ENCODE measurements at places on chromosomes 3 and 15.

- no peak for DNase-seq
These were observed 228.0 kb downstream of the XXYLT1 start for GRCh38 chr3:195042743-195043606.

DNA sequence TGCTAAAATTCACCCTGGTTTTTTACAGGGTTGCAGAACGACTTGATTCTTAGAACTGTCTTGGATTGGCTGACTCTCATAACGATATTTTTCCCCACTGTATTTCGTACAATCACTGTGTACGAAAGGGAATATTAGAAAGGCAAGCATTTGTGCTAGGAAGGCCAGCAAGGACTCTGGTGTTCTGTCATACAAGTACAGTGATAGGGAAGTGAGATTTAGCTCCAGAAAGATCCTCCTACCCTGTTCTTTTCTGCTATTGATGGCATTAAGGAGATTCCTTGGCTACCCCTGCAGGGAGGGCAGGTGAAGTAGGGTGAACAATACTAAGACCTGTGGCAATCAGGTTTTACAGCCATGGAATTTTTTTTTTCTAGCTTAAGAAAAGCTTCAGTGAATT, 53.8 kb upstream of the SCAANT1 start:
- DNase-seq: no peak

DNA sequence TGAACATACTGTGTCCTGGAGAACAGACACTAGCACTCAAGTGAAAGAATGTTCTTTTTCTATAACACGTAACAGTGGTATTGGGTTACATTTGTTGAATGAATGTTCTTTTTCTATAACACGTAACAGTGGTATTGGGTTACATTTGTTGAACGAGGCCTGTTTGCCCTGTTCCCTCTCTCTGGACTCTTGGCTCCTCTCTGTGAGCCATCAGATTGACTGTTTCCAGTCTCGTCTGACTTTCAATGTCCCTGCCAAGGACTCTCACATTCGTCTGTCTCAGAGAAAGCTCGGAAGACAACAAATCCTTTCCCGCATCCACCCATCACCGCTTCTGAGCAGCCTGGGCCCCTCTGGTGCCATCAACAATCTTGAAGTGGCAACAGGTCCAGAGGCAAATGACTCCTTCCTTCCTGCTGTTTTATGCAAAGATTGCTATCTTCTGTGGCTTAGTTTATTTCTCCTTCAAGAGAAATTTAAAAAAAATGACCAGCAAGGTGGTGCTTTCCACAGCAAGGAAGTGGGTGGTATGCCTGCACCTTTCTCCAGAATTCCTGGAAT, 8.0 kb downstream of the TMEM45A start:
- no peak for DNase-seq

- no peak for DNase-seq
These were observed 20.9 kb downstream of the MRAS start for GRCh38 chr3:138369151-138369900.

- no peak for DNase-seq
These were observed 36.0 kb downstream of the PDIA5 start for GRCh38 chr3:123102826-123103225.

GRCh38 chr15:73763931-73764330, 10.8 kb upstream of the INSYN1 start:
- DNase-seq: no peak

- DNase-seq: peak; percentile 43
These were observed 121.0 kb downstream of the TFDP2 start for GRCh38 chr3:142028243-142028777.

GRCh38 chr3:197793247-197793646, 2.2 kb downstream of the LRCH3 start:
- DNase-seq: peak; percentile 84

- DNase-seq: no peak
These were observed 46.5 kb upstream of the LIMD1 start for GRCh38 chr3:45547764-45548680.

DNA sequence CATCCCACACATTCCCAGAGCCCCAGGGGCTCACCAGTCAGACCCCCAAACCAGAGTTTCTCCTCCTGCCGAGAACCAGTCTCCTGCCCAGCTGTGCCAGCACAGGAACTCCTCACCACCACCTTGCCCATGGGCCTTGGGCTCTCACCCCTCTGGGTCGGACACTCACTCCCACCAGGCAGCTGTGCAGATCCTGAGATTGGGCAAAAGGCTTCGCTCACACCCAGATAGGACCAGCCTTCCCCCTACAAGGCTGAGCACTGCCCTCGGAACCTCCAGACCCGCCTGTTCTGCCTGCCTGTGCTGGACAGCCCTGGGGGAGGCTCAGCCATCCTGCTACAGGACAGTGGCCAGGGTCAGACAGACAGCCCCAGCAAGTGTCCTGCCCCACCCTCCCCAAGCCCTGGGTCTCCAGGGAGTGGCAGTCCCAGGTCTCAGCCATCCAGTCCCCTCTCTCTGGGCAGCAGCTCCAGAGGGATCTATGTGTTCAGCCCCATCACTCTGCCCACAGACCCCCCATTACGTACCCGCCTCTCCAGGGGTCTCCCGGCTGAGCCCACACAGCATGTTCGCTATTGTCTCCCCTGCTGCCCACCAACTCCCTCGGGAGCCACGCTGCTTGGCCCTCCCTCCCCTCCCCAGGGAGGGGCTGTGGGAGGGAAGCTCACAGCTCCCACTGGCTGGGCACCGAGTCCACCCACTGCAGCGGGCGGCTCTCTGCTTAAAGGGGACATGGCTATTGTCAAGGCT, at the start of gene GRIP2:
Gene GRIP2 (minus strand): TSS at position 601 of the 750 bp plus-strand sequence. CDS start 34 bp downstream, at position 567.
- DNase-seq: no peak

GRCh38 chr3:187022403-187023029, 92.2 kb downstream of the ST6GAL1 start:
- no peak for DNase-seq

- peak; percentile 81 for DNase-seq
These were observed 45.4 kb downstream of the WWTR1 start for GRCh38 chr3:149612456-149612855.

- peak; percentile 59 for DNase-seq
These were observed 48.5 kb downstream of the ITGA11 start for GRCh38 chr15:68383161-68384074.

DNA sequence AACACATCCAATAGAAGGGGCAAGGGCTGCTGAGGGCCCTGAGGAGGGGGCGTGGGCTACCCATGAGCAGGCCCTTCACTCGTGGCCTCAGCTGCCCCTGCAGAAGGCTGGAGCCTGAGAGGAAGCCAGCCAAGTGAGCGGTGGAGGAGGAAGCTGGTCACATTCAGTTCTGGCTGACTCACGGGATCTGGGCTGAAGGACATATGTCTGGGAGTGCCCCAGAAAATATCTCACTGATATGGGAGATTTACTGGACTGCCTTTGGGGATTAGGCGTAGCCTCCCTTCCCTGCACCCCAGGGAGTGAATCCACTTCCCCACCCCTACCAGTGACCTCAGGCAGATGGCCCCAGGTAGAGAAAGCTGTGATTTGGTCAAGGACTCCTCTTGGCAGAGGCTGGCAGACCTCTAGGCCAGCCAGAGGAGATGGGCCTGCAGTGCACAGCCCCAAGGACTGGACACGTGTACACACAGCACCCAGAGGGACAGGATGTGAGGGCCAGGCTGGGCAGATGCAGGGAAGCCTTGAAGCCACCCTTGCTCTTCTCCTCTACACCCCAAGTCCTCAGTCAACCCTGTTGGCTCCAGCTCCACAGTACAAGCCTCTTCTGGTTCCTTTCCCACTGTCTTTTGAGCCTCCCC, 14.2 kb upstream of the ANKDD1A start:
- DNase-seq: peak; percentile 96

GRCh38 chr3:106275592-106275991, 406.8 kb upstream of the CBLB start:
- no peak for DNase-seq

GRCh38 chr3:119508172-119508845, 10.0 kb downstream of the TIMMDC1 start:
- no peak for DNase-seq

- DNase-seq: no peak
These were observed 238.0 kb downstream of the PLCL2 start for GRCh38 chr3:17122758-17123157.

DNA sequence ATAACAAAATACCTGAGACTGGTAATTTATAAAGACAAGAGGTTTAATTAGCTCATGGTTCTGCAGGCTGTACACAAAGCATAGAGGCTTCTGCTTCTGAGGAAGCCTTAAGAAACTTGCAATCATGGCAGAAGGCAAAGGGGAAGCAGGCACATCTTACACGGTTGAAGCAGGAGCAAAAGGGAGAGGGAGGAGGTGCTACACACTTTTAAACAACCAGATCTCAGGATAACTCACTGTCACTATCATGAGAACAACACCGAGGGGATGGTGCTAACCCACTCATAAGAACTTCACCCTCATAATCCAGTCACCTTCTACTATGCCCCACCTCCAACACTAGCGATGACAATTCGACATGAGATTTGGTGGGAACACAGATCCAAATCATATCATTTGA, 54.4 kb downstream of the ATP8B4 start:
- DNase-seq: no peak

DNA sequence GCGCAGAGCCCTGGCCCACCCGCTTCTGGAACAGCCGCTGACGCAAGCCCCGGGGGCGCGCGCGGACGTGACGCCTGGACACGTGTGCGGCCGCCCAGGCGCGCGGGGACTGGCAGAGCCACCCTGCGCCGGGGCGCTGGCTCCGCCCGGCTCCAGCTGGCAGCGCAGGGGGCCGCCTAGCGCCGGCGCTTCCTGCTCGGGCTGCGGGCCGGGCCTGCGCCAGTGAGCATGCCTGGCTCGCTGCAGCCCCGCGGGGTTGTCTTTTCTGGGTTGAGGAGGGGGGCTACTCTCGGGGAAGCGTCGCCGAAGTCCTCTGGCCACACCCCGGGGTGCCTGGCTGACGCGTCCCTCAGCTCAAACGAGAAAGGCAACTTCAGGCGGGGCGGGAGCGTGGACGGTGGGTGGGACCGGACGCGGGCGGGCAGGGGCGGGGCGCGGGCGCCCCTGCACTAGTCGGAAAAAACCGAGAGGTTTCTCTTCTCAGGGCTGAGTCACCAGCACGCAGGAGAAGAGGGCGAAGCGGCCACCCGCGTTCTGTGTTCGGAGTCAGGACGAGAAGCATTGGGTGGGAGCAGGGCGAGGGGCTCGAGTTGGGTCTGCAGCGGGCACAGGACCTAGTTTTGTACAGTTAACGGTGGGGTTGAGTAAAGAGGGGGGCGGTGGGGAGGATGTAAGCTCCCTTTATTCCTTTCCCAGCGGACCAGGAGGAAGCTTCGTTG, at the start of gene SIAH2:
Gene SIAH2 (minus strand): TSS at position 48 of the 719 bp plus-strand sequence. CDS start 320 bp downstream, outside the sequence.
- peak; percentile 89 for DNase-seq

DNA sequence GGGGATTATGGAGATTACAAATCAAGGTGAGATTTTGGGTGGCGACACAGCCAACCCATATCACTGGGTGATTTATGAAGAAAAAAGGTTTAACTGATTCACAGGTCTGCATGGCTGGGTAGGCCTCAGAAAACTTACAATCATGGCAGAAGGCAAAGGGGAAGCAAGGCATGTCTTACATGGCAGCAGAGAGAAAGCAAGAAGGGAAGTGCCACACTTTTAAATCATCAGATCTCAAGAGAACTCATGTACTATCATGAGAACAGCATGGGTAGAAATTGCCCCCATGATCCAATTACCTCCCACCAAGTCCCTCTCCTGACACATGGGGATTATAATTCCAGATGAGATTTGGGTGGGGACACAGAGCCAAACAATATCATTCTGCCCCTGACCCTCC, 59.7 kb downstream of the DPH6 start:
- DNase-seq: no peak

GRCh38 chr3:48619541-48620524, 1.7 kb downstream of the TMEM89 start:
- DNase-seq: no peak

DNA sequence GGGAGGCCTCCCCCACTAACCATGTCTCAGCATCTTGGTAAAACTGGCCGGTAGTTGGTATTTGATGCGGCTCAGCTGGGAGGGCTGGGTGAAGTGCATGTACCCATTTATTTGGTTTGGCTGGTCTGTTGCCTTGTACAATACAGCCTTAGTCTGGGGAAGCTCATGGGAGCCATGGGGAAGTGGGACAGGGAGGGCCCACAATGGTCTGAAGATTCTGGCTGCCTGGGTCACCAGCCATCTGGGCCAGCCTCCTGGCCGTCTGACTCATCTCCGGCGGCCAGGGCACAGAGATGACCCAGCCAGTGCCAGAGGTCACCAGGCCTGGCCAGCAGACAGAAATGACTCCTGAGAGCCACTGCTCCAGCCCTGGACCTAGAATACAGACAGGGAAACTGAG, 51.6 kb upstream of the SMAD6 start:
- DNase-seq: peak; percentile 73

GRCh38 chr3:13529196-13530112, 19.5 kb upstream of the FBLN2 start:
- DNase-seq: no peak

GRCh38 chr3:136351351-136351750, 101.2 kb downstream of the PCCB start:
- DNase-seq: no peak

- no peak for DNase-seq
These were observed 55.6 kb downstream of the TMEM45A start for GRCh38 chr3:100548053-100548452.

DNA sequence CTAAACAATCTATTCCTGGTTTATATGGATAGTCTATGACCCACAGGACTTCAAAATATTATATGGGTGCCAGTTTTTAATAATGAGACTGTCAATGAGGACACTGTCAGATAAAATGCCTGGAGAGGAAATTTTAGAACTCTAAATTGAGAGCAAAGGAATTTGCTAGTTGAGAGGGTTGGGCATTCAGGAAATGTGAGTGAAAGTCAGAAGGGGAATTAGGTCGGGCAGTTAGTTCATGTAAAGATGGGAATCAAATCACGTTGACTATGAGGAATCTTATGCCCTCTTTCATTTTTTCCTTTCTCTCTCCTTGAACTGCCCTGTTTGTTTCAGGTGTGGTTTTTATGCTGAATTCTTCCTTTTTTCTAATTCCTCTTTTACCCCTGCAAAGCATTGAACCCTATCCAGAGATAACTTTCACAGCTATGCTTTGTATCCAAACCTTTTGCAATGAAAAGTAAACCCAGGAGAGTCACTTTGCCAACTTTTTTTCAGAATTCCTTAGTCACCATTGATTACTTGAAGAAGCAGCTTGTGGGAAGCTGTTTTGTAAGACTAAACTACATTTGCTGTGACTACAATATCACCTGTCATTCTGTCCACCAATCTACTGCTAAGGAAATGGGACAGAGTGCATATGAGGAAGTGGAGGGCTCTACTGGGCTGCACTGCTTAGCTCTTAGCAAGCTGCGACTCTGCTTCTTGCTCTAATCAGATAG, 27.8 kb downstream of the CHP1 start:
- DNase-seq: no peak

DNA sequence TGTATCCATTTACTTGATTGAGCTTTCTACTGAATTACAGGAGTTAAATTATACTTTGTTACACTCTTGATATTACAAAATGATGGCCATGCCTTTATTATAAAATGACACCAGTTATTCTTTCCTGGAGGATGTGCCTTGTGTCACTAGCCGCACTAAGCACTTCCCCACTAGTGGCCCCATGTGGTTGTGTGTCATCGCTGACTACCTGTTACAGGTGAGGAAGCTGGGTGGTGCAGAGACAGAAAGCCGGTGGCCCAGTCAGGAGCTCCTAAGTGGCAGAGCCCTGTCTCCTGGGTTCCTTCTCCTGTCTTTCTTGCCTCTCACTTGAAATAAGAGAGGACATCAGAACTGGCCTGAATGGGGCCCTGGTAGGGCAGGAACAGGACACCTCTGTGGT, 96.8 kb downstream of the IGF1R start:
- DNase-seq: no peak

Data from kidney capillary endothelial cell (primary cell).